Suppressor macrophage treated with lipopolysaccharide for 1 hour (primary cell): ENCODE measurements at places on chromosomes 1 and 21.
A peak's percentile ranks its signal among the peaks of the same experiment; 100 is the strongest.

- DNase-seq = no peak
Observed at GRCh38 chr21:25845729-25846256, 111.0 kb downstream of the GABPA start.

DNA sequence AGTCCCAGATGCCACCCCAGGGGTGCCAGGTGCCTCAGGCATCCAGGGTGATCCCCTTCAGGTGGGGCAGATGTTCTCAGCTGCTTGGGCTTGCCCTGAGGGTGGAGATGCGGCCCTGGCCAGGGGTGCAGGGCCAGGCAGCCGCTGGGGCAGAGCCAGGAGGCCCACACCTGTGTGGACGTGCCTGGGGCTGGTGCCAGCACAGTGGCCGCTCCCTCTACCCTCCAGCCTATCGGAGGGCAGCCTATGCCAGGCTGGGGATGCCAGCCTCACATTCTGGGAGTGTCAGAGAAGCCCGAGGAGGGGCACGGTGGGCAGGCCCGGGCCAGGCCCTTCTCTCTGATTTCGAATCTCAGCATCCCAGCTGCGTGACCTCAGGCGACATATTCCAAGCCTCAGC is 96.5 kb upstream of the WNT4 start:
- DNase-seq = no peak

DNA sequence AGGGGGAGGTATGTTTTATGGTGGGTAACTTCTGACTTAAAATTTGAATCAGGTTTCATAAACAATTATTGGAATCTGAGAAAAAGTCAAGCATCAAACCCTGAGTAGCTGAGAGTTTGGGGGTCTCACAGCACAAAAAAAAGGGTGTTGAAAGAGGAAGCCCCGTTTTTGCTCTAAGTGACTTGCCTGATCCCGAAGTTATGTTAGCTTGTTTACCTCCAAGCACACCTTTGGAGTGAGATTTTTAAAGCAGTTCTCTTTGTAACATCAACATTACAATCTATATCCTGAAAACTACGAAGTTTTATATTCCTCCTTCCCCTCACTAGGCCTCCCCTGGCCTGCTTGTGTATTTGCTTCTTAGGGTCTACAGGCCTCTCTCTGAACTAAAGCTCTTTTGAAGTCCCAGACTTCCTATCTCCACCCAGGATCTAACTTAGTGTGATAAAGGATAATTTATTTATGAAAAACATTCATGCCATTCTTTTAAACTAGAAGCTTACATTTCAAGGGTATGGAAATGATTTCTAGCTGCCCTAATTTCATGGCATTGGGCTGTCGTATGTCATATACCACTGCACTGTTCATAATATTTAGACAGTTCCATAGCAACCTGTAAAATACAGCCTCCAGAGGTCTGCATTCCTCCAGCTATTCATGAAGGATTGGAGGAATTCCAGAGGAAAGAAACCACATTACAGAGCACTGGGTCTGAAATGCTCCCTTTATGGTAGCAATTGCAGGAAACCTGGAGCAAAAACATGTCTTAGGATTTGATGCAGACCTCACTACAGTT is 36.1 kb upstream of the RGS1 start:
- DNase-seq = no peak

GRCh38 chr1:21437341-21437640 is 2.6 kb upstream of the NBPF3 start:
- DNase-seq = no peak

DNA sequence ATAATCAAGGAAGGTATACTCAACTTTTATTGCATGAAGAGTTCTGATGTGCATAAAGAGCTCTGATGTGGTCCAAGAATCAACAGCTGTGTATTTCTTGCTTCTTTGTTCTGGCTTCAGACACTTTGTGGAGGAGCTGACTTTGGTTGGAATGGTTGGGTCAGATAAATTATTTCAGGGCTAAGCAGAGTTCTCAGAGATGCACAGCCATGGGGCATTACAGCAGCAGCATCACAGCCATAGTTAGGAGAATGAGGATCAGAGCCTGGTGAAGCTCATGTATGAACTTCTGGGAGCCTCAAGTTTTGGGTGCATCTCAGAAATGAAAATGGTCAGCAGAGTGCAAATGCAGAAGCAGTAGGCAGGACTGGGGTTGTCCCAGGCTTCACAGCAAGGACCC is 267.4 kb upstream of the RUNX1 start:
- no peak for DNase-seq

- DNase-seq = no peak
Observed at GRCh38 chr1:113991467-113991997, 12.3 kb downstream of the OLFML3 start.

DNA sequence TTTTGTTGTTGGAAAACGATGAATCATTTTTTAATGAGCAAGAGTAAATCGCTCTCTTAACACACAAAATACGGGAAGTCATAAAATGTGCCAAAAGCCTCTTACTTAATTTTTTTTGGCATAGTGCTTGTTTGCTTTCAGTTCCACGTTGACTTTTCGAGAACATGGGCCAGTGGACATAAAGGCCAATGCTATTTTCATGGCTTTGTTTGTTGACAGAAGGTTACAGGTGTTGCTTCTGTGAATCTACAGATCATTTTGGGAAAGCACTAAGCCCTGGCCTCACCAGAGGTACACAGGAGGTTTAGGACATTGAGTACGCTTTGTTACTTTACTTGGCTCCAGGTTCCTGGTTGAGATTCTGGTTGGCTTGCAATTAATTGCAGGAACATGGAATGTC is 199.4 kb upstream of the HMCN1 start:
- DNase-seq = peak; percentile 63
